ENCODE measurements at places on chromosomes 7 and 10.

- no peak for DNase-seq
Measured at GRCh38 chr7:91295576-91295975, 31.3 kb downstream of the FZD1 start.

DNA sequence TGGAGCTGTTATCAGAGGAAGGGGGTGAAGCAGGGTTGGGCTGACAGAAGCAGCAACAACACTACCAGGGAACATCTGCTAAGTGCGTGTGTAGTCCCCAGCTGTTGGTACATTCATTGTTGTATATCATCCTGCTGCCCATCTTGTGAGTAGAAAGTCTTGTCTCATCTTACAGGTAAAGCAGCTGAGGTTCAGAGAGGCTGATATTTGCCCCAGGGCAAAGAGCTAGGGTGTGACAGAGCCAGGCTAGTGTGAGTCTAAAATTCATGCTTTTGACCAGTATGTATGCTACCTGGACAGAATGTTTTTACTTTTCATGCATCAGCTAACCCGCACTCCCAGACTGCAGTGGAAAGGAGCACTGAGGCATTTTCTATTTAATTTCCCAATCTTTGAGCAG lies 221.6 kb downstream of the STK31 start:
- no peak for DNase-seq

DNA sequence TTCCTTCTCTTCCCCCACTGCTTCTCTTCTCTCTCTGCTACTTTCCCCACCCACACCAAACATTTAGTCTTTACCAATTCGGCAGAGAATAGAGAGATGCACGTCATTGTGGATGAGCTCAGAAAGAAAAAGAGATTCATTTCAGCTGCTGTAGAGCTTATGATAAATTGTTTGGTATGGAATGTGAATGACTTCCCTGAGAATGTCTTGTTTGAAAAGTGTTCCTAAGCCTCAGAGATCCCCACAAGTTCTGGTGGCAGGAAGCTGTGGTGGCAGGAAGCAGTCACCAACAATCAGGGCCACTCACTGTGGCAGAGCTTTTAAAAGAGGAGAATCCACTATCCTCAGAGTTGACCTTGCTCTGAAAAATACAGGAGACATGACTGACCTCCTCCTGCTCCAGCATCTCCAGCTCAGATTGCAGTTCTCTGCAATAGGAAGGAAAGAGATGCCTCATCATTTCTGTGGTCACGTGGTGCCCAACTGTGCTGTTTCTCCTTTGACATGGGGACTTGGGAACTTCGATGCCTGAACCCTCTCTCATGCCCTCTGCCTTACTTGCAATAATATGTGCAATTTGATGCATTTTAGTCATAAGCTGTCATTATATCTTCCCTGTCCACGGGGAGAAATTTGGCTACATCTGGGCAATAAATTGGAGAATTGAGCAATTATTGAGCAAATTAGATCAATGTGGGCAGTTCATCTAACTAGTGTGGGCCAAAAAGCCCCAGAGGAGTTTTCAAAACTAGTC lies 76.5 kb downstream of the BMPER start:
- DNase-seq = no peak

GRCh38 chr7:155996718-155997280 lies 184.5 kb upstream of the SHH start:
- no peak for DNase-seq

DNA sequence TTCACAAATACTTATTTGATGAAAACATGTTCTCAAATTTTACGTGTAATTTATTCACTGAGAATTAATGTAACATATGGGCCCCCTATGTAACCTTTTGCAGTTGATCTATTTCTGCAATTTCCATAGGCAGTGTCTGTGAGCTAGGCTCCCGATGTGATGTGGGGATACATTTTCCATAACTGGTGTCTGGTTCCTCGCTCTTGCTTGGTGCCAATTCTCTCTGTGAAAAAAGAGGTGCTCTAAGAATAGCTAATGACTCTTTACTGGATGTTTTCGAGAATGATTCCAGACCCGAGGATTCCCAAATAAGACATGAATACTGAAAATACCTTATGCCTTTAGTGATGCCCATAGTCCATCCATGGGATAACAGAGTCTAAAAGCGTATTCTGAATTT lies 286.7 kb upstream of the FZD8 start:
- DNase-seq = no peak

- DNase-seq = no peak
Measured at GRCh38 chr7:15802425-15802824, 115.9 kb upstream of the MEOX2 start.

GRCh38 chr10:107341281-107341680 lies 176.8 kb upstream of the SORCS1 start:
- DNase-seq = no peak

DNA sequence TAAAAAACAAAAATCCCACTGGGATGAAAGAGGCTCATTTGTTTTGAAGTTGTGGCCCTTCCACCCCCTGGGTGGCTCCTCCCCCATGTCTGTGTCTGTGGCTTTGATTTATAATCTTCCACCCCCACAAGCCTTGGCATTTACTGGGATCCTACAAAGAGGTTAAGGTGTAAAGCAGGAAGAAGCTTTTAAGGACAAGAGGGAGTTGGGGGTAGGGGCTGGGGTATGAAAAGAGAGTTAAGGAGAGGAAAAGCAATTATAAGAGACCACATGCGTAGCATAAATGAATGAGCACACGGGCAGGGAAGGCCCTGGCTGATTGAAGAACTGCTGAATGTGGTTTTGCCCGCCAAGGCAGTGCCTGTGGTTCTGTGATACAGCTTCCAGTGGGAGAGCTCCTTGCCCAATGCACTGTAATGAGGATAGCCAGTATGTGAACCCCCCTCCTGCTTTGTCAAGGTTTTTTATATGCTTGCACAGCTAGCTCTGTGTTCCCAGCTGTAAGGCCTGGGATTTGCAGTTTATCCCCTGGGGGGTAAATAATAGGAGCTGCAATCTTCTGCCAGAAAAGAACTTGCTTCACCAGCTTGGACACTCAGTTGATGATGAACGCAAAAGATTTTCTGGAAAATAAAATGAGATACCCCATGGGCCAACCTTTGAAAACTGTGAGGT lies 34.7 kb upstream of the KMT2E start:
- DNase-seq = no peak

GRCh38 chr7:46522354-46522906 lies 601.4 kb upstream of the IGFBP3 start:
- DNase-seq = no peak

DNA sequence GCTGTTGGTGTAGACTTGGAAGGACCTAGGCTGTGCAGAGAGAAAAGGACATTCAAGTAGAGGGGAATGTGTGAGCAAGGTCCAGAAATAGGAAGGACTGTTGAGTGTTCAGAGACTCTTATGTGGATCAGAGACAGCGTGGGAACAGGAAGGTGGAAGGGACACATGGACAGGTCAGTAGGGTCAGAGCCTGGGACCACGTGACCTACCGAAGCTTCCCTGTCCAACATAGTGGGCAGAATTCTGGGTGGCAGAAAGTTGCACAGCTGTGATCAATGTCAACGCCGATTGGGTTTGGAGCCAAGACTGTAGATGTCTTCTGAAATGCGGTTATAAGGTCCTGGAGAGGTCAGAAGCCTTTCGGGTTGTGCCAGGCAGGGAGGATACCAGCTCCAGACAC lies 195.9 kb upstream of the MKI67 start:
- DNase-seq = no peak

GRCh38 chr10:15265056-15265455 lies 96.6 kb upstream of the NMT2 start:
- no peak for DNase-seq

DNA sequence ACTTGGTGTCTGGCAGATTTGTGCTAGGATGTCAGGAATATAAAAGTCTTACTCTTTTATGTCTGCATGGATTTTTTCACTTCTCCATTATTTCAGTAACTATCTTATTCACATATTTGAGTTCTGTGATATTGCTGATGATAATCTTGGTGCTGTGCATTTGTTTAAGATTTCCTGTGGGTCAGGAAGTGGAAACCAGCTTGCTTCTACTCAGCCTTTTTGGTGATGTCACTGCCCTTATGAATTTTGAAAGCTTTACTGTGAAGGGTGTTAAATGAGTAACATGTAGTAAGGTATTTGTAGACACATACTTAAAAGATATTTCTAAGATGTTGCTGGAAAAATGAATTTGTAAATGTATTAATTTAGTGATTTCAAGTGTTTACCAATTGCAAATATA lies 69.5 kb upstream of the VOPP1 start:
- no peak for DNase-seq

- DNase-seq = no peak
Measured at GRCh38 chr7:124701955-124702354, 63.6 kb downstream of the GPR37 start.
